ENCODE measurements at places on chromosomes 7 and 10. TPM values are rescaled to one million over a fixed set of nuclear protein-coding genes. Genes with fewer than 3 reads are reported as not detected.

- DNase-seq = no peak
Observed at GRCh38 chr10:84607523-84607922, 279.1 kb downstream of the CCSER2 start.

DNA sequence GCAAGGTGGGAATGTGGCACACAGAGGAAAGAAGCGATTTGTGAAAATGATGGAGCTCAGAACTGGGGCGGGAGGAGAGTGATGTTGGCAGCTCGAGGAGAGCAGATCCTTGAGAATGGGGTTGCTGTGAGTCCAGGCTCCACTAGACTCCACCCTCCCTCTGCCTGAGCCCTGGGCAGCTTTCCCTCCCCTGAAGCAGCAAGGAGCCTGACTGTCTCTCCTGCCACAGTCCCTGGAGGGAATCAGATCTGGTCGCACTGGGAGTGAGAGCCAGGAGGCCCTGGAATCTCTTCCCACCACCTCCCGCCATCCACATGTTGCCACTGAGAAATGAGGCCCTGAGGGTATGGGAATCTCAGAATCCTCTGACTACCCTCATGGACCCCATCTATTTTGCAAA is 362.7 kb downstream of the PLXNA4 start:
- no peak for DNase-seq

Gene IDI2
- not detected for total RNA-seq

Gene GSAP
- total RNA-seq = 19.4 TPM

GRCh38 chr10:115065801-115066200 is 27.4 kb upstream of the ATRNL1 start:
- DNase-seq = no peak

DNA sequence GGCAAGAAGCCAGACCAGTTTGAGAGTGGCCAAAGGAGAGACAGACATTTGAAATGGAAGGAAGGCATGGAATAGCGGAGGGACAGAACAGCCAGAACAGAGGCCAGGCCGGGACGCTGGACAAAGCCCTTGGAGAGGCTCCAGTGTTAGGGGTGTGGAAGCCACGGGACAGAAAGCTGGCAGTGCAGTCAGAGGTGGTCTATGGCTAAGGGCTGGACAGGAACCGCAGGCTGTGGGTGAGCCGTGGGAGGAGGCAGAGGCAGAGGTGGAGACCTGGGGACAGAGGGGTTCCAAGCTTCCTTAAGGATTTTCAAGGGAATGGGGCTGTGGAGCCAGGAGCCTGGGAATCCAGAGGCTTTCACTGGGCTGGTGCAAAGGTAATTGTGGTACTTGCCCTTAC is 301.1 kb downstream of the GFRA1 start:
- DNase-seq = no peak

GRCh38 chr10:15333909-15334649 is 37.0 kb downstream of the FAM171A1 start:
- DNase-seq = no peak

DNA sequence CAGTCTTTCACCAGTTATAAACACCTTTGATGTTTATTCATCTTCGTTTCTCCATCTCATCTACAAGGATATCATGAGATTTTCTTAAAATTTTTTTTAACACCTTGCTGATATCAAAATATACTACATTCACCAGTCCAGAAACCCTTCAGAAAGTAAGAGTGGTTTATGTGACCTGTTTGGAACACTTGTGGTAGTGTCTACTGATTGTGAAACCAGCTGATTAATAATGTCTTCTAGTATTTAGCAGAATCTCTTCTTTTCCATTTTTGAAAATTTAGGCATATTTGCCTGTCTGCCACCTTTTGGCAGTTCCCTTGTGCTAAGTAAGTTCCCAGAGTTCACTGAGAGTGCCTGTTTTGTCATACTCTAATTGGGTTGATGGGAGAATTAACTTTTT is 18.5 kb downstream of the DLD start:
- DNase-seq = no peak

- DNase-seq = peak; percentile 10
Observed at GRCh38 chr10:132837905-132838304, 52.0 kb upstream of the NKX6-2 start.

Gene DPP6
- 2.7 TPM for total RNA-seq

DNA sequence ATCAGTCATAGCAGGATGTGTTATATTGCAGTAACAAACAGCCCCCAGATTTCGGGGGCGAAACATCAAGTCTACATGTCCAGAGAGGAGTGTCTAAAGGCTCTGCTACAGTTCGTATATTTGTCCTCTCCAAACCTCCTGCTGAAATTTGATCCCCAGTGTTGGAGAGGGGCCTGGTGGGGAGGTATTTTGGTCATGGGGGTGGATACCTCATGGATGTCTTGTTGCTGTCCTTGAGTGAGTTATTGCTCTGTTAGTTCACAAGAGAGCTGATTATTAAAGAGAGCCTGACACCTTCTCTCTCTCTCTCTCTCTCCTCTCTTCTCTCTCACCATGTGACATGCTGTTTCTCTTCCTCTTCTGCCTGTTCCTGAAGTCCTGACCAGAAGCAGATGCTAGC is 343.7 kb downstream of the TCERG1L start:
- DNase-seq = no peak

GRCh38 chr7:94364816-94365215 is 29.9 kb upstream of the COL1A2 start:
- no peak for DNase-seq

DNA sequence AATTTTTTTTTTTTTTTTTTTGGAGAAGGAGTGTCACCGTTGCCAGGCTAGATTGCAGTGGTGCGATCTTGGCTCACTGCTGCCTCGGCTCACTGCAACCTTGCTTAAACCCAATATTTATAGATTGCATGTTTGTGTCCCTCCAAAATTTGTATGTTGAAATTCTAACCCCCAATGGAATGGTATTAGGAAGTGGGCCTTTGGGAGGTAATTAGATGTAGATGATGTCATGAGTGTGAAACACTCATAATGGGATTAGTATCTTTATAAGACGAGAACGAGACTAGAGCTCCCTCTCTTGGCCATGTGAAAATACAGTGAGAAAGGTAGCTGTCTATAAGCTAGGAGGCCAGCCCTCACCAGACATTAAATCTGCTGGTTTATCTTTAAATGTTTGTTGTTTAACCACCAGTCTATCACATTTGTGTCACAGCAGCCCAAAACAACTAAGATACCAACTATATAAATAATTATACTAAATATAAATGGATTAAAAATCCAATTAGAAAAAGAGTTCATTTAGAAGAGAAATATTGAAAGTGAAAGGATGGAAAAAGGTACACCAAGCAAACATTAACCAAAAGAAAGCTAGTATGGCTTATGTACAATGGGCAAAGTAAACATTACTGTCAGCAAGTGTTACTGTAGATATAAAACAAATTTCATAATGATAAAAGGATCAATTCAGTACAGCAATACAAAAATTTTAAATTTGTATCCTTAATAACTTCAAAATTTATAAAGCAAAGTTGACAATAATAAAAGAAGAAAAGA is 9.3 kb downstream of the TCAF1 start:
- no peak for DNase-seq

GRCh38 chr7:78479348-78479747 is 680.8 kb downstream of the PHTF2 start:
- no peak for DNase-seq

DNA sequence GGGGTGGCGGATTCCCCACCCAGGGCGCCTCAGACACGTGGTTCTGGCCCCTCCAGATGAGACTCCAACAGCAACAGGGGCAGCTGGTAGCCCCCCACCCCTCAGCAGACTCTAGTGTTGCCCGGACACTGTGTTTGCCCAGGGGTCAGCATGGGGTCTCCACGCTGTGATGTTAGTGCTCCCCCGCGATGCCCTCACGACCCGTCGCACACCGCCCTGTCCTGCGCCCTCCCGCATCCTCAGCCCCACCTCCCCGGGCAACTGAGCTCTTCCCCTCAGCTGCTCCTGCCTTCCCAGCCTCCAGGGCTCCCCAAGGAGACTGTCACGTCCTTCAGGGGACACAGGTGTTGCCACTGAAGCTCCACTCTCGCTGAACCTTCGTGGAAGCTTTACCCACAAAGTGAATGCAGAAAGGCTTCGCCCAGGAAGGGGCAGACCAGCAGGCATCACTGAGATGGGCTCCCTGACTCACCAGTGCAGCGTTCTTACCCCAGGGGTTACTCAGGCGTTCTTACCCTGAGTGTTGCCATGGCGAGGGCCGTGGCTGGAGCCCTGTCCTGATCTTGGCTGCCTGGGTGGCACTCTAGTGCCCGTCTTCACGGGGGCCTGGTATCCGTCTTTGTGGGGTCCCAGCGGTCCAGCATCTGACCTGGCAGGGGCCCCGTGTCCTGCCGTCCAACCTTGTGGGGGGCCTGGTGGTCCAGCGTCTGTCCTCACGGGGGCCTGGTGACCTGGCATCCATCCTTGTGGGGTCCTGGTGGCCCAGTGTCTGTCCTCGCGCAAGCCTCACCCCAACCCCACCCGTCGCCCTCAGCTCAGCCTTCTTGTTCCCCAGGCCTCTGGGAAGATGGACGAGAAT is 14.6 kb downstream of the DPYSL4 start:
- DNase-seq = no peak

GRCh38 chr10:27716521-27716920 is 29.1 kb downstream of the MKX start:
- DNase-seq = no peak
